ENCODE measurements at places on chromosomes 5 and 9. TPM values are rescaled to one million over a fixed set of nuclear protein-coding genes. Genes with fewer than 3 reads are reported as not detected.

- no peaks in the 10 kb centered on the region for H3K27me3 ChIP-seq
- H3K27ac ChIP-seq = peak within 1 kb of the TSS; percentile 94
- peak; percentile 99 for DNase-seq
- H3K4me1 ChIP-seq = peaks cover 16% of the 10 kb centered on the region
- no peaks in the 10 kb centered on the region for H3K36me3 ChIP-seq
These were observed at the start of gene FNIP1 for GRCh38 chr5:131796793-131797693. FNIP1 (minus strand) TSS chr5:131797017; CDS start chr5:131796921, 96 bp downstream.

ARSK gene
- 4.9 TPM for total RNA-seq

SLC27A6 gene
- 0.18 TPM for total RNA-seq

CAMK4 gene
- 8.2 TPM for total RNA-seq

GRCh38 chr5:132389585-132390286, 20.2 kb downstream of the SLC22A5 start:
- peaks cover 48% of the 10 kb centered on the region for H3K4me1 ChIP-seq
- no peaks in the 10 kb centered on the region for H3K36me3 ChIP-seq
- peak overlapping the region; percentile 99 for H3K27ac ChIP-seq
- DNase-seq = peak; percentile 88

FAM221B gene
- total RNA-seq = not detected

All from endothelial cell of umbilical vein (primary cell).